Activated CD4-positive, alpha-beta T cell treated with anti-CD3 and anti-CD28 coated beads, Interleukin-2, amount 10 ng/mL, durations not matched to agents 7 days and 5 days (primary cell): ENCODE measurements at places on chromosomes 3 and 15. TPM values are rescaled to one million over a fixed set of nuclear protein-coding genes. Genes with fewer than 3 reads are reported as not detected.
A peak's percentile ranks its signal among the peaks of the same experiment; 100 is the strongest.

DNA sequence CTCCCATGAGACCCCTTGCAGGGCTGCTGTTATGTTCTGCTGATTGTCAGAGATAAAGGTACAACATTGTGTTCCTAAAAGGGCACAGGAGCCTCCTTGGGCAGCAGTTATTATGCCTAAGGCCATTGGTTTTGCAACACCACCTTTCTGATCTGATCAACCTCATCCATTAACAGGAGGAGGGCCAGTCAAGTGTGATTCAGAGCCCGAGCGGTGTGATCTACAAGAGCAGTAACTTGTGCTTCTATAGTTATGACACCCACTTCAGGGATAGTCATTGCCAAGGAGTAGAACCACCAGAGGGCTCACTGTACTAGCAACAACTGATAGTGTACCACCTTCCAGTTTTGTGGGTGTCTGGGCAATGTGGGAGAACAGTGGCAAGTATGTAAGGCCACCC lies 1457.9 kb upstream of the CADM2 start:
- no peak for DNase-seq
- no peaks in the 10 kb centered on the region for H3K27me3 ChIP-seq
- no peak overlapping the region for H3K4me3 ChIP-seq
- no peak overlapping the region for H3K27ac ChIP-seq
- H3K4me1 ChIP-seq, result no peaks in the 10 kb centered on the region
- no peaks in the 10 kb centered on the region for H3K36me3 ChIP-seq

The SMARCC1 gene
- 96.4 TPM for total RNA-seq

DNA sequence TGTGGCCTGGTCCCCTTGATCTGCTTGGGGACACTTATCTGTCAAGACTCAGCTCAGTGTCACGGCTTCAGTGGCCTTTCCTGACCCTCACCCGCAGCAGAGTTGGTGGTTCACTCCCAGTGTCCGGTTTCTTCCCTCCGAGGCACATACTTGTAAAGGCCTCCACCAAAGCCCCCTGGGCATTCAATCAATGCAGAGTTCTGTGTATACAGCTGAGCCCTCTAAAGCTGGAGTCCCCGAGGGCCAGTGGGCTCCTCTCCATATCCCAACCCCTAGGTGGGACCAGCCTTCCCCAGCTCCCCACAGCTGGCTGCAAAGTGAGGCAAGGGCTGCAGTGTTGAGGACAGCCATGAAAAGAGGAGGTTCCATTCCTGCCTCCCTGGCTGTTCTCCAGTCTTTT lies 70.9 kb upstream of the RGMA start:
- DNase-seq, result no peak
- peaks cover 9% of the 10 kb centered on the region for H3K4me1 ChIP-seq
- H3K27me3 ChIP-seq, result no peaks in the 10 kb centered on the region
- no peaks in the 10 kb centered on the region for H3K36me3 ChIP-seq

DNA sequence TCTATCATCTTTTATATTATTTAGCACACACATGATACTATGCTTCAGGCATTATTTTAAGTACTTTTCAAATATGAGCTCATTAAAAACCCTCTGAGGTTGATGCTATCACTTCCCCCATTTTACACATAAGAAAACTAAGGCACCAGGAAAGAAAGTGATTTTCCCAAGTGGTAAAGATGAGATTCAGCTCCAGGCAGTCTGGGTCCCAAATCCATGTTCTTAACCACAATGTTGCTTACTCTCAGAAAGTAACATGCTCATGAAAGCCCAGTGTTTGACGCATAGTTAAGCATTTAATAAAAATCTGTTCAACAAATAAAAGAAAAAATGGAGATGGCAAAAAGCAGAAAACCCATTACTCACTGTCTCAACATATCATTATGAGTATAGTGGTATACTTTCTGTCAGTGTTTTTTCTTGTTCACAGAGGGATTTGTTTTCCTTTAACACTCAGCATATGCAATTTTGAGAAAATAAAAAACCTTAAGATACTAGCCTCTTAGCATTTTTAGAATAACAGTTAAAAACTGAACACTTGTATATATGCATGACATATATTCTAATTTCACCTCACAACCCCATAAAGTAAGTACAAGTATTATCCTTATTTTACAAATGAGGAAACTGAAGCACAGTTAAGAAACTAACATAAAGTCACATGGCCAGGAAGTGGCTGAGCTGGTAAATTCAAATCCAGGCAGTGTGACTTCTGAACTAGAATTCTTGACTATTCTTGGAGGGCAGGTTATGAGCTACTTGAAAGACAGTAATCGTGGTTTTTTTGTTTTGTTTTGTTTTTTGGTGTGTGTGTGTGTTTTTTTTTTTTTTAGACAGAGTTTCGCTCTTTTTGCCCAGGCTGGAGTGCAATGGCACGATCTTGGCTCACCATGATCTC lies 10.4 kb downstream of the PEAK1 start:
- H3K27me3 ChIP-seq, result no peaks in the 10 kb centered on the region
- H3K36me3 ChIP-seq, result no peaks in the 10 kb centered on the region
- peaks cover 44% of the 10 kb centered on the region for H3K4me1 ChIP-seq
- H3K4me3 ChIP-seq, result peak overlapping the region; percentile 17
- peak; percentile 59 for DNase-seq
- H3K27ac ChIP-seq, result peak overlapping the region; percentile 76

DNA sequence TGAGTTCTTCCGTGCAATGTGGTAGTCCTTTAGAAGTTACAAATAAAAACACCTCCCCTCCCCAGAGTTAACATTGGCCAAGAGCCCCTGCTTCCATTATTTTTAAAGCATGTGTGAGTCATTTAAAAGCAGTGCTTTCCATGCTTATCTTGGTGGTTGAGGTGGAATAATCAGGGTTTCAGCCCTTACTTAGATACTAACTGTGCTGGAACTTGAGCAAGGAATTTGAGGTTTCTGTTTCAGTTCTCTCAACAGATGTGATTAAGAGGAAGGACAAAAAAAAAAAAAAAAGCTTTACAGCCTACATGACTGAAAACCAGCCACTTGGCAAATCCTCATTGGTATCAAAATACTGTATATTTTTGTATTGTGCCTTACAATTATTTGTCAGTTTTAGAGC lies 64.5 kb downstream of the CGNL1 start:
- no peaks in the 10 kb centered on the region for H3K4me1 ChIP-seq
- no peak overlapping the region for H3K4me3 ChIP-seq
- H3K27me3 ChIP-seq, result peaks cover 12% of the 10 kb centered on the region
- no peak overlapping the region for H3K27ac ChIP-seq

GRCh38 chr15:48785195-48785594 lies 25.7 kb downstream of the CEP152 start:
- peaks cover 49% of the 10 kb centered on the region for H3K36me3 ChIP-seq
- H3K4me1 ChIP-seq, result peaks cover 7% of the 10 kb centered on the region
- H3K27me3 ChIP-seq, result no peaks in the 10 kb centered on the region
- no peak overlapping the region for H3K4me3 ChIP-seq

The CSPG4 gene
- not detected for total RNA-seq

DNA sequence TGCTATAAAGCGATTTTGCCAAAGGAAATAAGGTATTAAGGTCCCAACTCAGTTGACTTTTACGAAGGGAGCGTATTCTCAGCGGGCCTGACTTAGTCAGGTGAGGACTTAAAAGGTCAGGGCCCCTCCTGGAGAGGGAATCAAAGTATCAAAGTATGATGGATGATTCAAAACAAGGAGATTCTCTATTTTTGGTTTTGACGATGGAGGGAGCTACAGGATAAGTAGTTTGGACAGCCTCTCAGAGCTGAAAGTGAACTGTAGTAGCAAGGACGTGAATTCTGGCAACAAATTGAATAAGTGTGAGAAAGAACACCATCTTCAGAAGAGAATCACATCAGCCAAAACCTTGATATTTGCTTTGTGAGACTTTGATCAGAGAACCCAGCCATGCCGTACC lies 1186.5 kb downstream of the SI start:
- H3K27ac ChIP-seq, result no peak overlapping the region
- H3K36me3 ChIP-seq, result no peaks in the 10 kb centered on the region
- H3K4me1 ChIP-seq, result no peaks in the 10 kb centered on the region
- no peak overlapping the region for H3K4me3 ChIP-seq
- no peaks in the 10 kb centered on the region for H3K27me3 ChIP-seq
